ENCODE measurements at places on chromosomes 13 and 19.

- DNase-seq: no peak
Observed at GRCh38 chr19:10809651-10810285, 26.2 kb downstream of the TMED1 start.

- no peak for DNase-seq
Observed at GRCh38 chr19:2231621-2232221, 4.4 kb downstream of the PLEKHJ1 start.

DNA sequence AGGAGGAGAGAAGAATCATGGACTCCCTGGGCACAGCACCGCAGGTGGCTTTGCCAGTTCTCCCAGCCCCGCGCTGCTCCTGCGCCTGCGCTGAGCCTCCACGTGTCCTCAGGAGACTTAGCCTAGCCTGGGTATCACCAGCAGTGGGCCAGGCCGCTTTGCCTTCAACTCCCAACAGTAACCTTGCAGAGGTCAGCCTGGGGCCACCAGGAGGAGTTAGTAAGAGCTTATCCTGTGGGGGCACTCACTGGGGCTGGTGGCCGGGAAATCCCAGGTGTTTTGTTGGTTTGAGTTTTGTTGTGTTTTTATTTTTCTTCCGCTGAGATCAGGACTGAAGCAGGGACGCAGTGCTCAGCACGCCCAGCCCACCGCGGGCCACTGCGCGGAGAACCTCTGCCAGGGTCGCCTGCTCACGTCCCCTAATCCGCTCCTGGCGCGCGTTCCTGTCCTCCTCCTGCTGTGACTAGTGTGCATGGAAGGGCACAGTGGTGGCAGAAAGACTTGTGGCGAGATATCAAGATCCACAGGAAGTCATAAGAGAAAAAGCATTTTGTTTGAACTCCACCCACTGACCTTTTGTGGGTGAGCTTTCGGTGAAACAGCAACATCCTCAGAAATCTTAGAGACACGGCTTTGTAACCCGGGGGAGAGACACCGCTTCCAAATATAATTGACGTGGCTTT is 207.4 kb upstream of the RFC3 start:
- no peak for DNase-seq

GRCh38 chr13:110227864-110228643 is 78.9 kb downstream of the COL4A1 start:
- DNase-seq: no peak

- DNase-seq: no peak
Observed at GRCh38 chr13:24286624-24287023, 22.8 kb upstream of the C1QTNF9 start.

- DNase-seq: no peak
Observed at GRCh38 chr19:52170863-52171320, 529 bp downstream of the ZNF836 start.

- DNase-seq: no peak
Observed at GRCh38 chr19:13972368-13973155, 20.3 kb downstream of the DCAF15 start.

GRCh38 chr19:44603201-44603945 is 10.0 kb upstream of the IGSF23 start:
- no peak for DNase-seq

- no peak for DNase-seq
Observed at GRCh38 chr13:38415233-38415632, 65.6 kb downstream of the UFM1 start.

DNA sequence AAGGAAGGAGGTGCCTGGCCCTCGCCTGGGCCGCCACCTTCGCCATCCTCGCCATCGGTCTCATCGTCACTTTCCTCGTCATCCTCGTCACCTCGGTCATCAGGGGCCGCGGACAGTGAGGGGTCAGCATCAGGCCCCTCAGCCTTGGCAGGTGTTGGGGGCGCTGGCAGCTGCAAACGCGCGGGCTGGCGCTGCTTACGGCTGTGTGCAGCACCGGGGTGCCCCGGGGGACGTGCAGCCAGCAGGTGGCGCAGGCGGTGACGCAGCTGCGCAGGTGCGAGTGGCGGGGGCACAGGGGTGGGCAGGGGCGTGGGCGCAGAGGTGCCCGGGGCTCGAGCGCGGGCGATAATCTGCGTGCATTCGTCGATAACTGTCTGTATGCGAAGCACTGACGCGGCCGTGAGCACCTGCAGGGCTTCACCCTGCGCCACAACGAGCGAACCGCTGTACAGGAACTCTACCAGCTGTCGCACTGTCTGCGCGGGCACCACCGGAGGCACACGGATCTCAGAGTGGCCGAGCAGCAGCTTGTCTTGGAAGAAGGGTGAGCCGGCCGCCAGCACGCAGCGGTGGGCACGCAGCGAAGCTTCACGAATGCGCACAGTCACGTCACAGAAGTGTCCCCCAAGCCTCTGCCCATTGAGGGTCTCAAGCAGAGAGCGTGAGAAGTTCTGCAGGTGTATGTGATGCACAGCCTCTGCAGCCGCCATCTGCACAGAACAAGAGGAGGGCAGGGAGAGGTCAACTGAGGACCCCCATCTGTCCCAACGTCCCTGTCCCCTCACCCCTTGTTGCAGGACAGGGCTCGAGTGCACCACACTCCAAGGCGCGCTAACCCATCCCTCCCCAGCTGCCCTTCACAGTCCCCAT is 2.4 kb downstream of the ZBTB45 start:
- DNase-seq: no peak

DNA sequence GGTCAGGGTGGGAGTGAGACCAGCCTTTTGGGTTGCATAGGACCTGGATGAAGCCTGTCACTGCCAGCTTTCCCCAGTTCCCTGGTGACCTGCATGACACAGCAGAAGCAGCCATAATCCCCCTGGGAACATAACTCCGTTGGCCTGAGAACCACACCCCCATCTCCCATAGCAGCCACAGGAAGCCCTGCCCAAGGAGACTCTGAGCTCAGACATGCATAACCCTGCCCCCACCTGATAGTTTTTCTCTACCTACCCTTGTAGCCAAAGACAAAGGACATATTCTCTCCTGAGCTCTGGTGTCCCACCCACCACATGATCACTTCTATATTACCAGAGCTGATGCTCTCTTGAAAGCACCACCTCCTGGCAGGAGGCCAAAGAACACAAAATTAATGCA is 413.5 kb upstream of the HTR2A start:
- no peak for DNase-seq

DNA sequence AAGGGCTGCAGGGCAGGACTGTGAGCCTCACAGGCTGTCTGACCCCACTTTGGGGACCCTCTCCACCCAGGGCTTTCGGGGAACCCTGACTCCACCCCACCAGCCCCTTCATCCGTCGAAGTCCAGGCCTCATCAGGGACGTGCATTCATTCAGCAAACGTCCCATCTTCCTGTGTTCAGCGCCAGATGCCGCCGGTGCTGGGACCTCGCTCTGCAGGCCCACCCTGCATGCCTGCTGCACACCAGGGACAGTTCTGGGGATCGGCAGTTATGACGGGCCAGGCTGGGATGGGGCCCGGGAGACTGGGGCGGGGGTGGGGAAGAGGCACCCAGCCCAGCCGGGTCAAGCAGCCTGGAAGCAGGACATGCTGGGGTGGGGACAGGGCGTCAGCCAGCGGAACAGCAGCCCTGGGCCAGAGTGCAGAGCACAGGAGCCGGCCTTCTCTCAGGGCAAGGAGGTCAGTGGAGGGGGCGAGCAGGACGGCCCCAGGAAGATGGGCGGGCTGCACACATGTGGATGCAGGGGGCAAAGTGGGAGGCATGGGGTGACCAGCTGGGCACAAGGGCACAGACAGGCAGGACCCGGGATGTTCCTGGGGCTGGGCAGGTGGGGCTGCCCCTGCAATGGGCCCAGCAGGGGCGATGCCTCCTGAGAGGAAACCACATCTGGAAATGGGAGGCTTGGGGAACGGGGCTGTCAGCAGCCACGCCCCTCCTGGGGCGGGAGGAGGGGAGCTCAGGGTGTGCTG is 5.1 kb downstream of the GAMT start:
- DNase-seq: no peak

- no peak for DNase-seq
Observed at GRCh38 chr19:46303322-46303690, 6.5 kb downstream of the HIF3A start.

- DNase-seq: no peak
Observed at GRCh38 chr13:44331446-44331845, 42.2 kb upstream of the SERP2 start.

DNA sequence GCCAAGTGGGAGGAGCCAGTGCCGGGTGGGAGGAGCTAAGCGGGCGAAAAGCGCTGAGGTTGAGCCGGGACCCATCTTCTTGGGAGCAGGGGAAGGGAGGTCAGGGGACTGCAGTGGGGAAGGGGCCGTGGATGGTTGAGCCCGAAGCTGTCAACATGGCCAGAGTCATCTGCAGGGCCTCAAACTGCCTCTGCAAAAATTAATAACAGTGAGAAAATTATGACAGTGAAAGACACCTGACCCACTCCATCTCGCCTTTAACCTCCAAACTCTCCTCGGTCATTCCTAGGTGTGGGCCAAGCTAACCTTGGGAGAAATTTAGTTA is 30.1 kb downstream of the ZNF557 start:
- DNase-seq: no peak

- DNase-seq: no peak
Observed at GRCh38 chr19:15109768-15110417, 2.7 kb downstream of the SYDE1 start.

GRCh38 chr13:44140146-44140545 is 233.5 kb upstream of the SERP2 start:
- DNase-seq: no peak

DNA sequence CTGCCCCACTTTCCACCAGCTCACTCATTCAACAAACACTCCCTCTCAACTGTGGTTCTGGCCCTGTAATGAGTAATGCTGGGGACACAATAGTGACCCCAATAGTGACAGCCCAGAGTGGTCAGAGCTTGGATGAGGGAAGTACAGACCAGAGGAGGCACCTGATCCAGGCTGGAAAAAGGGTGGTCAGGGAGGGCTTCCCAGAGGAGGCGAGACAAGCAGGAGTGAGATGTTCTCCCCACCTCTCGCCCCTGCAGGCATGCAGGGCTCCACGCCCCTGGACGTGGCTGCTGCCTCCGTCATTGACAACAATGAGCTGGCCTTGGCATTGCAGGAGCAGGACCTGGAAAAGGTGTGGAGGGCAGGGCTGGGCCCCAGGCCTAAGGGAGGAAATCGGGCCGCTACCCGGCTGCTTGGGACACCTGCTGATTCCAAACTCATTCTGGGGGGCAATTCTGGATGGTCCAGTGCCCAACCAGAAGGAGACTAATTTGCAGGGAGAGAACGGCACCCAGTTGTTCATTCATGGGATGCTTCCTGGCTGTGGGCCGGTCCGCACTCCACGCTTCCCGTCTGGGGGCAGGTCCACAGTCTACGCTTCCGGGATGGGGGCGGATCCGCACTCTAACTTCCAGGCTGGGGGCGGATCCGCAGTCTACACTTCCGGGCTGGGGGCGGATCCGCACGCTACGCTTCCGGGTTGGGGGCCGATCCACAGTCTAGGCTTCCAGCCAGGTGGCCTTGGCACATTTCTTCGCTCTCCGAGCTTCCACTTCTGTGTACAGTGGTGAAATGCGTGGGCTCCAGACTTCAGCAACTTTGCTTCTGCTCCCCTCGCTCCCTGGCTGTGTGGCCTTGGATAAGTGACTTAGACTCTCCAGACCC is 63.4 kb downstream of the RYR1 start:
- DNase-seq: no peak

DNA sequence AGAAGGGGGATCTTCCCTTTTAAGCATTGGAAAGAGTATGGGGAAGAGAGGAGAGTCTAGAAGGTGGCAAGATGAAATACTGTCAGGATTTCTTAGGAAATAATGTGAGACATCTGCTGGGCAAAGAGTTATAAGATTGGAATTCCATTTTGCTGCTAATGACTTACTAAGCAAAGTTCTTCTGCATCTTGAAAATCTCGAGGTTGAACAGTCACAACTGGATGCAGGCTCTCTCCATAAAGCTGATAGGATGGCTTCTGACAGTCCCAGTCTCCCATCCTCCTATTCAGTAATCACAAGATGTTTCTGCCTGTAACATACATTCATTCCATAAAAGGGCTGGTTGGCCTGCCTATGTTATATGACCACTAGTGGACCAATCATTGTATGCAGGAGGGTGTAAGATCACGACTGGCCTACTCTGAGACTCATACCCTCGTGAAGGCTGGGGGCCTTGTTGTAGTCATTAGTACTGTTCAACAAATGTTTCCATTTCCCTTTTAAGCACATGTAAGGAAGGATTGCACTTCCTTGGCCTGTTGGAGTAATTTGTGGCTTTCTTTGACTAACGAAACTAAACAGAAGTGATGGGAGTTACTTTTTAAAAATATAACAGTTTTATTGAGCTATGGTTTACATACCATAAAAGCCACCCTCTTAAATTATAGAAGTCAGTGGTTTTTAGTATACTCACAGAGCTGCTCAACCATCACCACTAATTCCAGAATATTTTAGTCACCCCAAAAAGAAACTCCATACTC is 45.0 kb upstream of the TDRD3 start:
- DNase-seq: no peak

DNA sequence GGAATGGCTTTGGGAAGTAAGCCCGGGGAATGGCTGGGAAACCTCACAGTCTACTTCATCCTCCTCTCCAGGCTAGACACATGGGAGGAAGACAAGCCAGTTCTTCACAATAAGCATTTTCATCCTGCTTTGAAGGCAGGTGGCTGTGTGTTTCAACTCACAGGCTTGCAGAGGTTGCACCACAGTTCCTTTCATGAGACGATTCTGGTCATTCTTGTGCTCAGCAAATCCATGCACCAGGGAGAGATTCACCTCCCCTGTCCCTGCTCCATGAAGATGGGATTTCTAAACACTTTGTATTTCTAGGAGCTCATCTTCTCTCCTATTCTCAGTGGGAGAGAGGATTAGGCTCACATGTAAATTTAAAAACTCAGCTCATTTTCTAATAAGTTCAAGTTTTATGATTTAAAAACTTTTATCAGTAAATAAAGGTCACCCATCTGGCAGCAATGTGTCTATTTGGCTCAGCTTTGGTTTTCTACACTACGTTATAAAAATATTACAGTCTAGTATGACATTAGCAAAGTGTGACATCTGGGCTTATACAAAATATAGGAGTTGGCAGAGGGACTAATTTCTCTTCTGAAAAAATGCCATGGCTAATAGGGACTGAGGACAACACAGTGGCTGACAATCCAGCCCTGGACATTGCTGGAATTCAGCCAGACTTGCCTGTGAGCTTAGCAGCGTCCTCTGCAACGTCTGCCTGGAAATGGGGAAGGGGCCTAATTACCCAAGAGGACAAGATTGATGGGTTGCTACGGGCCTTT is 283.2 kb upstream of the SLC10A2 start:
- DNase-seq: no peak

- no peak for DNase-seq
Observed at GRCh38 chr13:107678075-107678689, 537.2 kb downstream of the LIG4 start.

- no peak for DNase-seq
Observed at GRCh38 chr19:54548806-54549205, 24.8 kb upstream of the LILRA2 start.

- no peak for DNase-seq
Observed at GRCh38 chr19:40702337-40703012, 12.0 kb upstream of the NUMBL start.
